ENCODE measurements at places on chromosomes 13 and 19. TPM values are rescaled to one million over a fixed set of nuclear protein-coding genes. Genes with fewer than 3 reads are reported as not detected.

DNA sequence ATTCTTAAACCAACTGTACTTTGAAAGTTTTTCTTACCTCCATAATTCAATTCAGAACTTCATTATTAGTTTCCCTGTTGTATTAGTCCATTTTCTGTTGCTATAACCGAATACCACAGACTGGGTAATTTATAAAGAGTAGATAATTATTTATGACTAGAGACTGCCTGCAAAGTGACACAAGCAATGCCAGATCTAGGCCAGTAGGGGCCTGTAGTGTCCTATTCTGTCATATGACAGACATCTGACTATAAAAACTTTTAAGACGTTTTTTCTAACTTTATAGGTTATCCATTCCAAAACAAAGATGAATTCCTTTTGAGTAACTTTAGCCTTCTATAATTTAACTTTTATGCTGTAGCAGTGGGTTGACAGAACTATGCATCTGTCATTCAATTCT lies 2783.8 kb downstream of the PCDH9 start:
- DNase-seq, result no peak
- H3K27me3 ChIP-seq, result no peaks in the 10 kb centered on the region
- no peak overlapping the region for H3K4me3 ChIP-seq
- no peaks in the 10 kb centered on the region for H3K4me1 ChIP-seq
- H3K27ac ChIP-seq, result no peak overlapping the region
- H3K36me3 ChIP-seq, result no peaks in the 10 kb centered on the region

GRCh38 chr19:35015270-35015953 lies 14.9 kb upstream of the SCN1B start:
- peaks cover 34% of the 10 kb centered on the region for H3K36me3 ChIP-seq
- no peaks in the 10 kb centered on the region for H3K27me3 ChIP-seq
- DNase-seq, result no peak
- no peak overlapping the region for H3K4me3 ChIP-seq
- peaks cover 58% of the 10 kb centered on the region for H3K4me1 ChIP-seq
- peak overlapping the region; percentile 75 for H3K27ac ChIP-seq

GRCh38 chr19:19820774-19821320 lies 703 bp downstream of the ZNF506 start:
- DNase-seq, result no peak
- H3K27me3 ChIP-seq, result no peaks in the 10 kb centered on the region
- H3K27ac ChIP-seq, result peak overlapping the region; percentile 98
- peak overlapping the region; percentile 69 for H3K4me3 ChIP-seq

GRCh38 chr19:49434907-49435583 lies 6.3 kb downstream of the SLC17A7 start:
- H3K4me1 ChIP-seq, result peaks cover 3% of the 10 kb centered on the region
- H3K27ac ChIP-seq, result no peak overlapping the region
- peaks cover 64% of the 10 kb centered on the region for H3K27me3 ChIP-seq
- no peaks in the 10 kb centered on the region for H3K36me3 ChIP-seq

DNA sequence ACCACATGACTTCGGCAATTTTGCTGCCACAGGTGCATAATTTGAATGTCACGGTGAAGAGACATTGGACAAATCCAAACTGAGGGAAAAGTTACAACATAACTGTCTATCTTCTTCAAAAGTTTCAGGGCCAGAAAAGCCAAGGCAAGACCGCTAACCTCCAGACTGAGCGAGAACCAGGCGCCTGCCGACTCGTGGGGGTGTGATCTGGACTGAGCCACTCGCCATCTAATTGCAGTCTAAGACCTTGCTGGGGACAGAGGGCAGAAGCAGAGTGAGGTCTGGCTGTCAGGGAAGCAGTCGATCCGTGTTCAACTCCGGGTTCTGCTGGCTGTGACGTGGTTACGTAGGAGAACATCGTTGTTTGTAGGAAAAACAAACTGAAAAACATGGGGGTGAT lies 88.6 kb downstream of the SPACA7 start:
- no peak for DNase-seq
- no peaks in the 10 kb centered on the region for H3K27me3 ChIP-seq
- no peaks in the 10 kb centered on the region for H3K36me3 ChIP-seq
- H3K4me1 ChIP-seq, result no peaks in the 10 kb centered on the region
- no peak overlapping the region for H3K4me3 ChIP-seq
- H3K27ac ChIP-seq, result no peak overlapping the region

DNA sequence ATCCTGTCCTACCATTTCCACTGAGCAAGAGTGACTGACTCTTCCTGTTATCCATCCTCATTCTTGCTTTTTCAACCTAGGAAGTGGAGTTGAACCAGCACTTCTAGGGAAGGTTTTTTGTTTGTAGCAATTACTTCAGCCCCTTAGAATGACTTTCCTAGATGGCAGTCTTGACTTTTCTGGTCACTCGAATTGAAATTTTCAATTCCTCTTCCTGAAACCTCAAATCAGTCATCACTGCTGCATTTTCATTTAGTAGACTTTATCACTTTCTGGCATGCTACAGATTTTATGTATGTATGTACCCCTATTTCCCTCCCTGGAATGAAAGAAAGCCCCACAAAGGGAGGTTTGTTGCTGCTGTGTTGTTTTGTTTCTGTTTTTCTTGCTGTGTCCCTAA lies 915.9 kb downstream of the PCDH17 start:
- H3K36me3 ChIP-seq, result no peaks in the 10 kb centered on the region
- H3K27ac ChIP-seq, result no peak overlapping the region
- no peak overlapping the region for H3K4me3 ChIP-seq

DNA sequence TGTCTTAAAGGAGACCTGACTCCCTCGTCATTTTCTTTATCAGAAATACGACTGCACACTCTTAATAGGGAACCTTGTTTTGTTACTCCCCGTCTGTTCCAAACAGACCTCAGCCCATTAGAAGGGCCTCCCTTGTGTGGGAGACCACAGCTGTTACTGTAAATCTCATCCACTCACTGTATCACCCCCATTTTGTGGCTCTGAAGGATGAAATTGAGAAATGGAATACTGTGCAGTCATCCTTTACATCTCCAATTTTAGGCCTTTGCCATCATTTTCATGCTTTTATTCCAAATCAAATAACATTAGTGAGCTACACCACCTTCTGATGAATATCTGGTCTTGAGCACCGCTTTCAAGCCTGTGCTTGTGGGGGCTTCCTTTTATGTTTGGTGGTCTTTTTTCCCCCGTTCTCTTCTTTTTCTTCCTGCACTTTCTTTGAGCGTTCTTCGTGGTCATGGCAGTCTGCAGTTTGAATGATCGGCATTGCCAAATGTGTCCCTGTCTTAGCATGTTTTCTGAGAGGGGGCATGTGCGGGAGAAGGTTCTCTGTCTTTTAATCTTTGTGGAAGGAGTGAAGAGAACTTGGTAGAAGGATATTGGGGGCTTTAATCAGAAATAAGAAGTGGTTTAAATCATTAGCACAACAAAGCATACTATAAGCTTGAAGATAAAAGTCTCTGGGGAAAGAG lies 65.8 kb downstream of the GGACT start:
- DNase-seq, result no peak
- no peaks in the 10 kb centered on the region for H3K27me3 ChIP-seq
- peaks cover 3% of the 10 kb centered on the region for H3K4me1 ChIP-seq
- H3K36me3 ChIP-seq, result no peaks in the 10 kb centered on the region

- no peak for DNase-seq
- H3K36me3 ChIP-seq, result no peaks in the 10 kb centered on the region
- no peak overlapping the region for H3K27ac ChIP-seq
Observed at GRCh38 chr19:55535173-55535964, 1.6 kb downstream of the SBK2 start.

DNA sequence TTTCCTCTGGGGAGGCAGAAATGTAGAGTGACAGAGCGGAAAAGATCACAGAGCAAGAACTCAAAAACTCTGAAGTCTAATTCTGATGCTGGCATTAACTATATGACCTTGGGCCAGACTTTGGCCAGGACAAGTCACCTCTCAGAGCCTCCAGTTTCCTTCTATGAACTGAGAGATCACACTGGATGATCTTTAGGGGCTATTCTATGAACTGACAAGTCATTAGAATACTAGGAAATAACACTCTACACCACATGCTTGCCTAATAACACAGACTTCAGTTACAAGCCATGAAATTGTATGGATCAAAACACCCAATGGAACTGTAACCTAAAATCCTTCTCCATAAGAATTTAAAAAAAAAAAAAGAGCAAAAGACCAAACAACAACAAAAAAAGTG lies 16.9 kb downstream of the SLC25A30 start:
- no peaks in the 10 kb centered on the region for H3K4me1 ChIP-seq
- no peak overlapping the region for H3K4me3 ChIP-seq
- peaks cover 72% of the 10 kb centered on the region for H3K36me3 ChIP-seq
- no peak overlapping the region for H3K27ac ChIP-seq
- no peaks in the 10 kb centered on the region for H3K27me3 ChIP-seq

GRCh38 chr13:31927219-31927653 lies 104.3 kb upstream of the FRY start:
- no peak overlapping the region for H3K27ac ChIP-seq
- DNase-seq, result no peak
- H3K36me3 ChIP-seq, result no peaks in the 10 kb centered on the region
- no peaks in the 10 kb centered on the region for H3K4me1 ChIP-seq
- no peak overlapping the region for H3K4me3 ChIP-seq
- H3K27me3 ChIP-seq, result no peaks in the 10 kb centered on the region

- no peak overlapping the region for H3K4me3 ChIP-seq
- no peak overlapping the region for H3K27ac ChIP-seq
- H3K36me3 ChIP-seq, result no peaks in the 10 kb centered on the region
- no peaks in the 10 kb centered on the region for H3K27me3 ChIP-seq
Observed at GRCh38 chr19:3285647-3286176, 61.3 kb downstream of the CELF5 start.

GRCh38 chr19:18852648-18853047 lies 20.9 kb downstream of the UPF1 start:
- peaks cover 100% of the 10 kb centered on the region for H3K36me3 ChIP-seq
- no peak for DNase-seq
- H3K27me3 ChIP-seq, result no peaks in the 10 kb centered on the region
- H3K4me1 ChIP-seq, result no peaks in the 10 kb centered on the region

DNA sequence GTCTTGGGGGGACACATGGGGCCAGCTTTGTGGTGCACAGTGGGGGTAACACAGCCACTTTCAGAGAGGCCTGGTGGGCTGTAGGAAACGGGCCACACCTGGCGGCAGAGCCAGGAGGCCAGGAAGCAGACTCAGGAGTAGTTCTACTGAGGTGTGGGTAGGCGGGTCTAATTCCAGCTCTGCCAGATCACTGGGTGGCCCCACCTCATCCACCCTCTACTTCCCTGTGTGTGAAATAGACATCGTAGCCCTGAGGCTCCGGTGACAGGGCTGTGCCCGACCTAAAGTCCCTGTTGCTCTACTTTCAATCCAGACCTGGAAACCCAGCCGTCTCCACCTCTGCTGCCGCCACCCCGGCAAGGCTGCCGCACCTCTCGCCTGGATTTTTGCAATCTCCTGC lies 4.0 kb downstream of the NKPD1 start:
- no peak overlapping the region for H3K4me3 ChIP-seq
- no peak for DNase-seq
- no peak overlapping the region for H3K27ac ChIP-seq
- H3K4me1 ChIP-seq, result peaks cover 21% of the 10 kb centered on the region
- H3K36me3 ChIP-seq, result no peaks in the 10 kb centered on the region

GRCh38 chr19:15401397-15401710 lies 17.4 kb downstream of the AKAP8L start:
- H3K27ac ChIP-seq, result no peak overlapping the region
- no peaks in the 10 kb centered on the region for H3K27me3 ChIP-seq
- H3K36me3 ChIP-seq, result peaks cover 88% of the 10 kb centered on the region
- H3K4me1 ChIP-seq, result no peaks in the 10 kb centered on the region
- no peak for DNase-seq
- no peak overlapping the region for H3K4me3 ChIP-seq

- H3K4me3 ChIP-seq, result no peak overlapping the region
- H3K27ac ChIP-seq, result no peak overlapping the region
- H3K4me1 ChIP-seq, result no peaks in the 10 kb centered on the region
- H3K36me3 ChIP-seq, result no peaks in the 10 kb centered on the region
Observed at GRCh38 chr13:51269039-51269438, 46.8 kb downstream of the FAM124A start.

DNA sequence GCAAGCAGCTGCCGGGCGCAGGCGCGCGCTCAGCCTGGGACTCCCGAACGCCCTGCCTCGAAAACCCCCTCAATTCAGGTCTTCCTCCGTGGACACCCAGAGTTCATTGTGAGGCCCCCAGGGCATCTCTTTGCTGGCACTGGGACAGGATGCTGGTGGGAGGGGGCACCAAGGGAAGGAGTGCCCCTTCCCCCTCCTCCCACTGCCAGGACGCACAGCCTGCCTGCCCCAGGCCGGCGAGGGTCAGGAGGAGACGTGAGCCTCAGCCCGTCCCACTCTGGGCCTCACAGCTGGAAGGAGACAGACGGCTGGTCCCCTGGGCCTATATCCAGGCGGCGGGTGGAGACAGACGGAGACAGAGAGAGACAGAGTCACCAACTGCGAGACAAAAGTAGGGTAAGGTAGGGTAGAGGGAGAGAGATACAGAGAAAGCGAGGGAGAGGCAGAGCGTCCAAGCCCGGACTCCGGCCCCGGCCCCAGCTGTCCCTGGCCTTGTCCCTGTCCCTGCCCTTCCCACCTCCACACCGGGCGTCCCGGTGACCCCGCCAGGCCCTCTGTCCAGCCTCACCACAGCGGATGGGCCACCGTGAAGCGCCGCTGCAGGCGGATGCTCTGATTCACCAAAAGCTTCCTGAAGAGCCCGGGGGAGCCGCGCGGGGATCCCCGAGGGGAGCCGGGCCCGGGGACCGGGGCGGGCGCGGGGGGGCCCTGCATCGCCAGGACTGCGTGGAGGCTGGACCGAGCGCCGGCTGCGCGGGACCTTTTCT lies at the start of gene PDE4C:
Gene PDE4C, minus strand, starts transcription at position 737 of the 767 bp plus-strand sequence. Its CDS starts 23 bp downstream, at position 714.
- no peaks in the 10 kb centered on the region for H3K36me3 ChIP-seq
- H3K4me1 ChIP-seq, result peaks cover 6% of the 10 kb centered on the region
- no peak for DNase-seq
- peaks cover 12% of the 10 kb centered on the region for H3K27me3 ChIP-seq

DNA sequence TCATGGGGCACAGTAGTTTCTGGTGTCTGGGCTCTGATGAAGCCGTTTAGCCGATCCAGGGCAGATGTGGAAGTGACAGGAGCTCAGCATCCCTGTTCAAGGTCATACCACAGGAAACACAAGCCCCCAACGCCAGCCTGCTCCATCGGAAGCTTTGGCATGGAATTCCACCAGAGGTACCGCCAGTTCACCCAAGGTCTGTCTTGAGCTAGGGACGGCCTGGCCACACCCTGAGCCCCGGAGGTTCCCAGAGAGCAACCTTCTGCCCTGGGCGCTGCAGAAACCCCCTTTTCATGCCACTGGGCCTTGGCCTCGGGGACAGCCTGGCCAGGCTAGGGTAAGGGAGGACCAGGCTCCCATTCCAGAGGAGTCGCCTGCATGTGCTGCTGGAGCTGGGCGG lies 39.4 kb upstream of the TPM4 start:
- no peaks in the 10 kb centered on the region for H3K4me1 ChIP-seq
- H3K36me3 ChIP-seq, result no peaks in the 10 kb centered on the region
- DNase-seq, result no peak
- no peak overlapping the region for H3K4me3 ChIP-seq
- no peak overlapping the region for H3K27ac ChIP-seq
- no peaks in the 10 kb centered on the region for H3K27me3 ChIP-seq

GRCh38 chr19:47228937-47229675 lies 1.9 kb downstream of the BBC3 start:
- peak overlapping the region; percentile 81 for H3K27ac ChIP-seq
- DNase-seq, result peak; percentile 55
- no peaks in the 10 kb centered on the region for H3K27me3 ChIP-seq
- H3K4me1 ChIP-seq, result peaks cover 45% of the 10 kb centered on the region
- H3K36me3 ChIP-seq, result no peaks in the 10 kb centered on the region

- no peak overlapping the region for H3K4me3 ChIP-seq
- no peaks in the 10 kb centered on the region for H3K36me3 ChIP-seq
Observed at GRCh38 chr13:43196086-43196621, 172.8 kb downstream of the DNAJC15 start.

Gene SBK3
- not detected for total RNA-seq

Gene DCT
- total RNA-seq, result 0.74 TPM

Gene CGB2
- total RNA-seq, result not detected

Gene ACP7
- total RNA-seq, result not detected

Gene LRRC63
- 1.2 TPM for total RNA-seq

Gene PRRG2
- 0.50 TPM for total RNA-seq

Gene CNFN
- not detected for total RNA-seq
